ENCODE measurements at places on chromosomes 4 and X.

GRCh38 chr4:155688860-155689259 is 22.2 kb downstream of the GUCY1A1 start:
- DNase-seq, result no peak

DNA sequence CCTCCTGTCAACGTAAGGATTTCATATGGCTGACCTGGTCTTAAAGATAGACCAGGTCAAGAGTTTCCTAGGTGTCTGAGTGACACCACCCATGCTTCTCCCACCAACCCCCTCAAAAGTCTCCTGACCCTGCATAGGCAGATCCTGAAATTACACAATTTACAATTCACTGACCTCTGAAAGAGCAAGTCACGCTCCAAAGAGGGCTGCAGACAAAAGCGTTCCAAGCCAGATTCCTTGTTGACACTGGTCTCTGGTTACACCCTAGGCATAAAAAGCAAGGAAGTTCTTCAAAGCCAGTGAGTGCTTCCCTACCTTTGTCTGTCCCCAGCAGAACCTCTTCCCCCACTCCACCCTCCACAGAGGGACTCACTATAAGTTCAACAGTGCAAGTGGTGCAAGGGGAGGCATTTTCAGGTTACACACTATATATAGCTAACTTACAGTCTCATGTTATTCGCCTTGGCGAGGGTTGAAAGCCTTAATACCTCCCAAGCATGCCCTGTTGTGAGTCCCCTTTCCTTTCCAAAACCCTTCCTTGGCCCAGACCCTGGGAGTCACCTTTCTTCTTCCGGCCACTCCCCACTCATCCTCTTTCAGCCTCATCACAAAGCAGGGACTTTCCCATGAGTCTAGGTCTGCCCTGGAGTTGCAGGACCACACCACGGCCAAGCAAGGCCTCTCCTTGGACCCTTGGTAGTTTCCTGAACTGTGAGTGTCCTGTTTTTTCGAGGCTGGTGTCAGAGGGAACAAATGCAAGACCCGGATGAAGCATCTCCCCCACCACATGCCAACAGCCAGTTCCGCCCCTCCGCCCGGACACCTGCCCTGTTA is 58.0 kb upstream of the KLF3 start:
- DNase-seq, result no peak

GRCh38 chrX:31609130-31609529 is 537.3 kb upstream of the FTHL17 start:
- peak; percentile 69 for DNase-seq

DNA sequence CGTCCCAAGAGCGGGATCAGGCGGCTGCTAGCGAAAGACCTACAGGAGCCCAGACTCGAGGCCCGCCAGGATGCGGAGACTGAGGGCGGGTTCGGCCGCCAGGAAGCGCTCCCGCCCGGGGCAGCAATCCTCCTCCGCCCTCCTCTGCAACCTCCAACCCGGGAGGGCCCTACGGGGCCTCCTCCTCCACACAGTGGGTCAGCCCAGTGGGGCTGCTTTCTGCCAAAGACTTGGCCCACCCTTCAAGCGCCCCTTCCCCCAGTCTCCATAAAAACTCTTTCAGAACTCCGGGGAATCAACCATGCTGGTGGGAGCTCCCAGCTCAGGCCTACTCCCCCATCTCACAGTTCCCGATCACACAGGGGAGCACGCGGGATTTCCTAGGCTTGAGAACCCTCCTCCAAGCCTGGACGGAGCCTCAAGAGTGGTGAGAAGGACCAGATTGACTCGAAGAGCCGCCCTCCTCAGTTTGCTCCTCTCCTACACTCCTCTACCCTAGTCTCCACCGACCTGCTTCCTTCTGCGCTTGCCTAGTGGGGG is 77.5 kb downstream of the RLIM start:
- DNase-seq, result peak; percentile 40

GRCh38 chr4:7842384-7843279 is 97.0 kb downstream of the AFAP1 start:
- peak; percentile 98 for DNase-seq

- DNase-seq, result peak; percentile 52
Observed at GRCh38 chr4:2963966-2964471, 648 bp downstream of the GRK4 start.

DNA sequence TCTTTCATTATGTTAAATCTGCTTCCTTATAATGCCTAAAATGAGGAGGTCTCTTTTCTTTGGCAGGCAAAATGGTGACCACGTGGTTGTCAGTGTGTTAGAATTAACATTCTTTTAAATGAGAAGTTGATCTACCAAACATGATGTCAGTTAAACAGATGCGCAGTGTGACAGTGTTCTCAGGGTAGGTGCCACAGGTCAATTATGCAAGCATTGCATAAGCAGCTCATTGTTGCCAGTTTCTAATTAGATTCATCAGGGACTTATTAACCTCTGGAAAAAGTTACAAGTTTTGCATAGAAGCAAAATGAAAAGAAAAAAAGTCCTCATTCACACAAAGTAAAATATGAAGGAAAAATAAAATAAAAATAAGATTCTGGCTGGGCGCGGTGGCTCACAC is 324.1 kb upstream of the GALNT7 start:
- DNase-seq, result no peak

DNA sequence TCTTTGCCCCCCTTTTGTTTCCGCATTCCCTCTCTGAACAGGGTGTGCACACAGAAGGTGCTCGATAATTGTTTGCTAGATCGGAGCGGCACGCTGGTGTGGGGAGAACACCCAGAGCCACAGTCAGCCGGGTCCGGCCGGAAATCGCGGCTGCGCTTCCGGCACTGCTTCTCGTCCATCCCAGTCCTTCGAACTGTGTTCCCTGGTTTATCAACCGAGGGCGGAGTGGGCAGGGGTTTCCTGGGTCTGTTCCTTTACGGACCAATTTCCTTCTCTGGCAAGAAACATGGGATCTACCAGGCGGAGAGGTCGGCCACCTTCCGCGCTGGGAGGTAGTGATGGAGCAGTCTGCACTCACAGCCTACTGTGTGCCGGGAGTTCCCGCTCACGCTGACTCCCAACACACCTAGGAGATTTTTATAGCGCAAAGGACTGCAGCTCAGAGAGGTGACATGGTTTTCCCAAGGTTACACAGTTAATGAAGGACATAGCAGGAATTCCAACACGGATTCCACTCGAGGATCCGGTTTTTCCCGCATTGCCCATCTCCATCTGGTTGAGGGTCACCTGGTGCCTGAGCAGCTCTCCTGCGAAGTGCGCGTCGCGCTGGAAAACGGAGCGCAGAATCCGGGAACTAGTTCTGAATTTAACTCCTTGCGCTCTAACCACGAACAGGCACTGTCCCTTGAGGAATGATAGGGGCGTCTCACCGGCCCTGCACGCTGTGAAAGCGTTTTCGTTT is 6.8 kb downstream of the MSX1 start:
- DNase-seq, result peak; percentile 27

DNA sequence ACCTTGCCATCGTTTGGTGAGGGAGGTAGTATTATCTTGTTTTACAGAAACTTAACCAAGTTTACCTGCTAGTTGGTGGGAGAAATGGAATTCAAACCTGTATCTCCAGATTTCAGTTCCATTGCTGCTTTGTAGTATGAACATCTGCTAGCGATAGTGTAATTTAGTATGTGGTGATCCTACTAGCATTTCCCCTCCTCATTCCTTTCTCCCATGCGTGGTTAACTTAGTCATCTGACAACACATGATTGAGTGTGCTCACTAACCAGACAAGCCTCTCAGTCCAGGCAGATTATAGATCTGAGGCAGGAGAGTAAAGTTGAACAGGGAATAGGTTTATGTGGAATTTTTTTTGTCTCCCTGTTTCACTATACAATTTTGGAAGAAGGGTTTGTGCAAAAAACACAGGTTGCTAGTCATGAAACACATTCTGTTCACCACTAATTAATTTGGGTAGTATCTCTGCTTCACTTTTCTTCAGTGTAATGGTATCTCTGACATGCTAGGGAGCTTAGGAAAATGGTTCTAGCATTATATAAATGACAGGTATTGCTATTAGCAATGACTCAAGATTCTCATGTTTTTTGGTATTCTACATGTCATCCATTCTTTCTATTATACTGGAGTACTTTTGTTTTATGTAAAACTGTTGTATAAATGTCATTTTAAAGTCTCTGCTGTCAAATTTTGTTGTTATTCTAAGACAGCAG is 21.7 kb downstream of the RBPJ start:
- peak; percentile 88 for DNase-seq

DNA sequence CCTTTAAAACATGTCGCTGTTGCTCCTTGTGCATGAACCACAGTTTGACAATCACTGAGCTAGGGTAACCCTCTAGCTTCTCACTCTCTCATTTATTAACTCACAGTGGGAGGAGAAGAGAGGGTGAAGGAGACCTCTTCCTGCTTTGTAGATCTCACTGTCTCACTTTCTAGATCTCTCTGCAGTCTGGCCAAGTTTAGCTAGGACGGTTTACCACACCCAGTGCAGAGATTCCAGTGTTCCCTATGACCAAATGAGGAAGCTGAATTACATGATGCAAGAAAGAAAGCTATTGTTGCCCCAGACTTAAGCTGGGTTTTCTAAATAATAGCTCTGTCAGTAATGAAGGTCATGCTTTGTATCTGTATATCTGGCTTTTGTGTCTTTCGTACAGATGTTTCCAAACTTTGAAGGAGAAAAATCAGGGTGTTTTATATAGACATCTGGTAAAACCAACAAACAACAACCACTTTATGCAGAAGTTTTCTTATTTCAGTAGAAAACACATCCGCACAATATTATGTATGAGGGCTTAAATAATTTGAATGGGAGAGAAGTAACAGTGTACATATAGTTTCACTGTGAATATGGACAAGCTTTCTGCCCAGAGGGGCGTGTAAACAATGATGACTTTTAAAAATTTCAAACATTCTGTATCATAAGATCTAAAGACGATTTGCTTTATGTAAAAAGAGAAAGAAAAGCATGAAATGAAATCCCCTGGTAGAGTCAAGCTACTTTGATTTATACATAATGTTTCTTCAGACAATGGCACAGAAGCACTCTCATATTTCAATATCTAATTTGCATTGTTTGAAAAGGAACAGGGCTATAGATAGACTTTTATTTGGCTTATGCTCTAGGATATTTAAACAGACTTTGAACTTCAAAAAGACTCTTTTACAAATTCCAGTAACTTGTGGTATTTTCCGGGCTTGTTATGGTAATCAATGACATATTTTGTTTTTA is 582.3 kb downstream of the FSTL5 start:
- peak; percentile 20 for DNase-seq

GRCh38 chr4:7647186-7647585 is 212.5 kb upstream of the PSAPL1 start:
- DNase-seq, result no peak

- DNase-seq, result no peak
Observed at GRCh38 chr4:68891678-68892077, 59.9 kb downstream of the UGT2A3 start.

GRCh38 chrX:38087594-38087993 is 81.2 kb downstream of the SYTL5 start:
- DNase-seq, result no peak

- no peak for DNase-seq
Observed at GRCh38 chr4:83793481-83793880, 257.6 kb downstream of the GPAT3 start.

DNA sequence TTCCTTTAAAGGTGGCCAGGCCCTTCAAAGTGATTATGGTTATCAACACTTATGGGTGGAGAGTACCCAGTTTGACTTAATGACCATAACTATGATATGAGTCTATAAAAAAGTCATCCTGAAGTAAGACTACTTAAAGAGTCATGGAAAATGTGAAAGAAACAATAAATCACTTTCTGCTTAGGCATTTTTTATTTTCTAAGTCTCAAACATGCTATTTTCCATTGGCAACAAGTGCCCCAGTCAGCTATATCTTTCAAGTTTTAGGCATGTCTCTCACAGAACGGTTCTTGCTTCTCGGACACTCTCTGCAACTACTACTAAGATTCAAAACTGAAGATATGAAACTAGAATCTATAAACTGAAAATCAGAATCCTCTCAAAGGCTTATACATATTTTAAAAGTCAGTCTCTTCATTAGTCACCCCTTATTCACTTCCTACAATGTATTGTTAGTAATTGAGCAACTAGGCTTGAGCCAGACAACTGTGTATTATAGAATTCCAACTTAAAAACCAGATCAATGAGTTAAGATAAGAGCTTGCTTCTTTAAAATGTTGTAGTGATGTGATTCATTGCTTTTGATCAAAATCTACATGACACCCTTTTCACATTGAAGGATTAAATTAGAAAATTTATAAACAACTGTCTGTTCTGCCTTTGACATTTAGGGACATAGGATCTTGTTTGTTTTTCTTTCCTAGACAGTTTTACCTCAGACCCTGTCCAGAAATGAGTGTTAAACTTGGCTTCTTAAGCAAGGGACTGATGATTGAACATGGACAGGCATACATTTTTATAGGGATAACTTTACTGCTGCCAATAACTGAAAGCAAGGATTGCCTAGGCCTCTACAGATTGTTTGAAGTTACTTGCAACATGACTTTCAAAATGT is 2.9 kb downstream of the ANTXR2 start:
- peak; percentile 22 for DNase-seq

- no peak for DNase-seq
Observed at GRCh38 chr4:163180090-163180489, 13.4 kb upstream of the NAF1 start.

GRCh38 chrX:3518870-3519269 is 172.4 kb upstream of the MXRA5 start:
- peak; percentile 89 for DNase-seq
